ENCODE measurements at places on chromosomes 7 and 10.

- DNase-seq = no peak
Observed at GRCh38 chr10:22553452-22553995, 160.9 kb downstream of the PIP4K2A start.

DNA sequence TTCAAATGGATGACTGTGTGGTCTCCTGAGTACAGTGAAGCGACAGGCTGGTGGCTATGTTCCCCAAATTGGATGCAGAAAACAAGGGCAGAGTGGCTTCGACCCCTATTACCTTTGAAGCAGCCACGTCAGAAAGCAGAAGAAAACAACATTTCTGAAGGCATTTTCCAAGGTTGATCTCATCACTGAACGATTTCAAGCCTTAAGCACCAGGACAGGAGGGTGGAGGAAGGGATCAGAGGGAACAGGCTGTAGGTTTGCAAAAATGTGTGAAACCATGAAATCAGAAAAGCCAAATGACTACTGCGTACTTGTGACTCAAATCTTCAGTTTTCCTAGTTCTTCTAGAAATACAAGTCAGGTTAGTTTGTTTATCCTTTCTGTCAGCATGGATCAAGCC is 181.0 kb upstream of the TMEM106B start:
- no peak for DNase-seq

GRCh38 chr10:26723016-26723415 is 25.5 kb downstream of the PDSS1 start:
- no peak for DNase-seq

DNA sequence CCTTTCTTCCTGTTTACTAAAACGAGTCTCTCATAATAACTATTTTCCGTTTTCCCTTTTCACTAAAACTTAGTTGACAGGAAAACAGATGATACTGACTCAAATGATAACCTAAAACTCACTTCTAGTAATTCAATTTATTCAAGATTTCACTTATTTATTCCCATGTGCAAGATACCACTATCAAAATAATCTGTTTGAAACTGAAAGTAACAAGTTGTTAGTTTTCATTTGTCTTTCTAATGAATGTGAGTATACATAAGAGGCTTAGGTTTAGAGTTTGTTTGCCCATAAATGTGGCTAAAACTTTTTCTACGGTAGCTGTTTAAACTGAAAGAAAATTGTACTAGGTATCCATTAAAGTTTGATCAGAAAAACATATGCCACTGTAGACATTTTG is 314.9 kb upstream of the STEAP1 start:
- no peak for DNase-seq

GRCh38 chr10:19713159-19713558 is 103.1 kb upstream of the PLXDC2 start:
- no peak for DNase-seq

GRCh38 chr10:87706731-87707130 is 47.1 kb downstream of the PAPSS2 start:
- DNase-seq = no peak
